ENCODE measurements at places on chromosomes 12 and 14.
A peak's percentile ranks its signal among the peaks of the same experiment; 100 is the strongest.

- no peak for DNase-seq
Measured at GRCh38 chr12:102806110-102806509, 110.9 kb downstream of the PAH start.

DNA sequence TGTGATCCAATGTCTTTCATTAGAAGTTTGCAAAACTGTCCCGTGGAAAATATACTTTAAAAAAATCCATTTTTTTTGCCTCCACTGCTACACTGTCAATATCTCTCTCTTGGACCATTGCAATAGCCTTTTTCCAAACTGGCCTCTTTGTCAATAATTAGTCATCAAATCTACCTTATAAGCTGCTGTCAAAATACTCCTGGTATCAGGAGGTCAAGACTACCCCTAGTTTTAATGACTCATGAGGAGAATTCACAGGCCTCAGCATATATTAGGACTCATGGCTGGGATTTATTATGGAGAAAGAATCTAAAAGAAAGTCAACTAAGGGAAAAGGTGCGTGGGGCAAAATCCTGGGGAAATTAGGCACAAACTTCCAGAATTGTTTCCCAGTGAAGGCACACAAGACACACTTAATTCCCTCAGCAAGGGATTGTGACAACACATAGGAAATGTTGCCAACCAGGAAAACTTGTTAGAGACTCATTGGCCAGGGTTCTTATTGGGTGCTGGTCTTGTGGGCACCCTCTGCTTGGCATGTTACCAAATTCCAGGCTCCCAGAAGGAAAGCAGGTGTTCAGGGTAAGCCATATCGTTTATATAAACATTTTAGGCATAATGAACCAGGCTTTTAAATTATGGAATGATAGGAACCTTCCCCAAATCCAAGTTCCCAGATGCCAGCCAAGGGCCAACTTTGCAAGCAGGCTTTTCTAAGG lies 56.1 kb downstream of the TMEM117 start:
- DNase-seq: no peak

DNA sequence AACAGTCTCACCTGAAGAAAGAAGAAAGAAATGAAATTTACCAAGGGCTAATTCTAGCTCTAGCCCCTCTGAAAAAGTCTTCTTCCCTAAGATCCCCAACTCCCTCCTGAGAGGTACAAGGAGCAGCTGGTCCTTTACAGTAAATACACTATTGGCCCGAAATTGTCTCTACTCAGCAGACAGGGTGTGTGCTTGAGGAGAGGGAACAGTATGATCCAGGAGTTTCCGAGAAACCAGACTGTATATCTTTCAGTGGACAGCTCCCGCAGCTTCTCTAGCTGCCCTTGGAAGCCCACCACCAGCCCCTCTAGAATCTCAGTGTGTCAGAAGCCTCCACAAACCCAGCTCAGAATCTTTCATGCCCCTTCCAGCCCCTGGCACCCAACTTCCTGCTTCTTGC lies 8.1 kb downstream of the GPR84 start:
- DNase-seq: no peak

DNA sequence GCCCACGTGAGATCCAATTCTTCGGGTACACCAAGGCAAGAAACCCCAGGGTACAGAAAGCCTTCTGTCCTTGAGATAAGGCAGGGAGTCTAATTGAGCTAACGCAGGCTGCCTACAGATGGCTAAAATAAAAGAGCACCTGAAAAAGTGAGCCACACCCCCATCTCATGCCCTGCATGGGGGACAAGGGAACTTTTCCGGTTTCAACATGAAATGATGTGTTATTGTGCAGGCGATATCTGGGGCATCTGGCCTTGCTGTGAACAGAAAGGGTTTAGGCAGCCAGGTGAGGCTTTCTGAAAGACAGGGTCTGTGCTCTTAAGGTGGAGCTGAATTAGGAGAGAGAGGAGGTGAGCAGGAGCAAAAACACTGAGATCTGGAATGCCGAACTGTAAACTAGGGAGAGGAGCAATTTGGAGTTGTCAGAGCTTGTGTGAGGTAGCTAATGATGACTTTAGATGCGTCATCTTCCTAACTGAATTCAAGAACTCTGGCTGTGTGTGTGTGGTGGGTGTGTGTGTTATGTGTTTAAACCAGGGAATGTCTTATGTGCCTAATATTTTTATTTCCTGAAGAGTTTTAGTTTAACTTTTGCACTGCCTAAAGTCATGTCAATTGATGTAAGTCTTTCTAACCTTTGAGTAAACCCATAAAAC lies 20.1 kb upstream of the LDHB start:
- DNase-seq: no peak

DNA sequence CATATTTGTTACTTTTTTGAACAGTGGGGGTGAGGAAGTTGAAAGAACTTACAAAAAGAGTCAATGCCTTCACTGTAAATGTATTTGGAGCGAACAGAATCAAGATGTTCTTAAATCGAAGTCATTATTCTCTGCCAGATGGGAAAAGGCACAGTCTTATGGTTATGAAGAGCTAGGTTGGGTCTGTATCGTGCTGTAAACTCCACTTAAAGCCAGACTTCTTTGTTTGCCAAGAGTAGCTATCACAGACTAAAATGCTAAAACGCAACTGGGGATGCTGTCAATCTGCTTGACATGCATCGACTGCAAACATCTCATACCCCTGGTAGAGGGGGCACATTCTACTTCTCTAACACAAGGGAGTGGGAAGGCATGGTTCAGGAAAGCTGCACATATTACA lies 160.4 kb downstream of the DACT1 start:
- DNase-seq: no peak

- DNase-seq: no peak
Measured at GRCh38 chr12:92012691-92013090, 133.0 kb downstream of the BTG1 start.

DNA sequence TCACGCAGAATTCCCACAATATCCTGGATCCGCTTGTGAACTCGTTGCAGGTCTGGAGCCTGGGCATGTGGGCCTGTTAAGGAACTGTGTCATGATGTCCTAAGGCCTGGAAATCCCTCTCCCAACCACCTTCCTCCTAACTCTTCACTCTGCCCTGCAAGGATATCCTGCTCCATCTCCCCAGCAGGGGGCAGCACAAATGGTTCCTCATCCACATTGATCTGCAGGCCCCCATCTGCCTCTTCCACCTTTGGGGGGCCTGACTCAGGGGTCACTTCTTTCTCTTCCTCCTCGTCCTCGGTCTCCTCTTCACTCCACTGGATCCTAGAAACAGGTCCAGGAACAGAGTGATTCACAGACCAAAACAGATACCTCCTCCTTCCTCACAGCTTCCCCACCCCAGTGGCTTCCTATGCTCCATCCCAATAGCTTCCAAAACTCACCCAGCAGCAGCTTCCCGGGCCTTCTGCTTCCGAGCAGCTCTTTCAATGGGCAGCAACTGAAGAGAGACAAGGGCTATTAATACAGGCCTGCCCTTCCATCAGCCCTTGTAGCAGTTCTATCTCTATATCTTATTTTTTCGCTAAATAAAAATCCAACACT lies 4.5 kb downstream of the NOP2 start:
- DNase-seq: peak; percentile 8

DNA sequence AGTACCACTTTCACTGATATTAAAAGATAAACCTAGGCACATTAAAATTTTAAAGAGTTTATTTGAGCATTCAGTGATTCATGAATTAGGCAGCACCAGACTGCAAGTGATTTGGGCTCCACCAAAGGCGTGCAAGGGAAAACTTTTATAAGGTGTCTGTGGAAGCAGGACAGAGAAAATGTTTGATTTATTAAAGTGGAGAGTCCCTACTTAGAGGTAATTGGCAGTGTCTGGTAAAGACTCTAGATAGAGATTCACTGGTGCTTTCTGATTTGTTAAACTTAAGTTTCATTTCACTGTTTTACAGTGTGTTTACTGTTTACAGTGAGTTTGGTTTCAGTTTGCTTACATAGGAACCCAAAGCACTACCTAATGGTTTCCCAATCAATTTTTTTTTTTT lies 72.8 kb downstream of the ANKS1B start:
- DNase-seq: no peak

- no peak for DNase-seq
Measured at GRCh38 chr14:77709412-77709811, 1.5 kb downstream of the SLIRP start.

DNA sequence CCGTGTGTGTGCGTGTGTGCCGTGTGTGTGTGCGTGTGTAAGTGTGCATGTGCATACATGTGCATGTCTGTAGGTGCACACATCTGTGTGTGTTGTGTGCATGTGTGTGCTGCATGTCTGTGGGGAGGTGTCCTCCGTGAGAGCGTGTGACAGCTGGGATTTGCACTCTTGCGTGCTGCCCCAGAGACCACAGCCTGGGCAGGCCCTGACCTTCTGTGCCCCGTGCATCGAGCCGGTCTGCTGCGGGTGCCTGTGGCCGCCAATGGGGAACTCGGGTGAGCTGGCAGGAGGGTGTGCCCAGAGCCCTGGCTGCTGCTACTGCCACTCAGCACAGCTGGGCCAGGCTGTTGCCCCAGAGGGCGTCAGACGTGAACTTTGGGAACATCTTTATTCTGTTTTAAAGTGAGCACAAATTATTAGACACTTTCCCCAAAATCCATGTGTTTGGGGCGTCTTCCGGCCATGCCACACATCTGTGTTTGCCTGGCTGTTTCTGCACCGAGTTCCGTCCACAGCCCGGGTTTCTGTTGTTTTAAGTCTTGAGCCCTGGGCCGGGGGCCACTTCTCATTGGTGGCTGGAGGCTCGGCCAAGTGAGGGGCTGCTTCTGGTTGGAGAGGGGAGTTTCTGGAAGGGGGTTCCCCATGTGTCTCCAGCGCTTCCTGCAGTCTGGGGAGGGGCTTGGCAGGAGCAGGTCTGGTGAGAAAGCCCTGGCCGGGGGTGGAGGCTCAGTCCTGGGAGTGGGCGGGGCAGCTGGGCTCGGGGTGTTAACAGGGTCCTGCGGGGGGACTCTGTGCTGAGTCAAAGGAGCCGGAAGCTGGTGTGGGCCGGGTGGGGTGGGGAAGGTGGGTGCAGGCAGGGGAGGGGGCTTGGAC lies 7.6 kb downstream of the CEP170B start:
- no peak for DNase-seq

- no peak for DNase-seq
Measured at GRCh38 chr12:119181944-119182343, 3.2 kb downstream of the HSPB8 start.

GRCh38 chr12:104457746-104458693 lies 1.3 kb downstream of the CHST11 start:
- DNase-seq: no peak

GRCh38 chr12:49582850-49583249 lies 14.9 kb upstream of the MCRS1 start:
- DNase-seq: no peak

DNA sequence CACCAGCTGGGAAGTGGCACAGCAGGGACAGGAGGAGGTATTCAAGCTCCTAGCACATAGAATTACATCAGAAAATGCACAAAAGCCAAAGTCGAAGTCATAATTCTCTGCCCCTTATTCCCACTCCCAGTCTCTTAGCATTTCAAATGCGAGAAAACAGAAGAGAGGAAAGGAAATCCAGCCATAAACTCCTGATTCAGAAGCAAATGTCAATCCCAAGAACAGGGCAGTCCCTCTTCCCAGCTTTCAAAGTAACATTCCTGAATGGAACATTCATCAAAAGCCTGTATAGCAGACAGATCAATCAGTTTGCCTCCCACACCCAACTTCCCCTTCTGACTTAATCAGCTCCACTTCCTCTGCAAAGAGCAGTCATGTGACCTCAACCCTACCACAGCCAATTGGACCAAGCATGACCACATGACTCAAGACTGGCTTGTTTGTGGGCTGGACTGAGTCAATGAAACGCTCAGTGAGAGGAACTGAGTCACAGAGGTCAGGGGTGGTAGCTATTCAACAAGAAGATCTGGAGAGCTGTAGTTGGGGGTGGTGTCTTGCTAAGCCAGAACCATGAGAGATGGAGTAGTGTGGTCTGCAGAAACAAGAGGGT lies 41.4 kb upstream of the TUNAR start:
- DNase-seq: no peak

DNA sequence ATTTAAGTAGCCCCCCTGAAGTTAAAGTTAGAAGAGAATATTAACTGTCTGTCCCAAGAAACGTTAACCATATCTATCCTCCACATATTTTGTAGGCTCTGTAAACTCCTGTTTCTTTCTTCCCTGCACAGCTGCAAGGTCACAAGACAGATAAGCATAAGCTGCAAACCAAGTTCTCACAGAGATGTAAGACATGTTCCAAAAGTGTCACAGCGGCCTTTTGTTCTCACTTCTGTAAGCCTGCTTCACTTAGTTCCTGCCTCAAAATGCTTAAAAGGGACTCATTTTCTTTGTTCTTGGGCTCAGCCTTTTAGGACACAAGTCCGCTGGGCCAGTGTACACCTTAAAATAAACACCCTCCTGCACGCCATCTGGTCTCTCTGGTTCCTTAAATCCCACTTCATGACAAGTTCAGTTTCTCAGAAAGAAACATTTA lies 3.2 kb downstream of the RNASE1 start:
- no peak for DNase-seq

DNA sequence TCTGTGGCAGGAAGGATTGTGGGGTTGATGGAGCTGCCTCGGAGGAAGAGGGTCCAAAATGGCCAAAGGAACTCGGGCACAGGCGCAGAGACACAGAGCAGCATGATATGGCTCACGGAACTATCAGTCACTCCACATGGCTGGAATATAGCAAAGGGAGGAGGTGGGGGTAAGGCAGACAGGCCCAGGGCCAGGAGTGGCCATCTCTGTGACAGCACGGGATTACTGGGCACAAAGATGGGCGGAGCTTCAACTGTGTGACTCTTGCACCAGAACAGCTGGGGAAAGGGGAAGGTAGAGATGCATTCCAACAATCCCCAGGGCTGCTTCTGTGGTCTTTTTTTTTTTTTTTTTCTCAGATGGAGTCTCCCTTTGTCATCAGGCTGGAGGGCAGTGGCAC lies 24.8 kb upstream of the EML1 start:
- no peak for DNase-seq

DNA sequence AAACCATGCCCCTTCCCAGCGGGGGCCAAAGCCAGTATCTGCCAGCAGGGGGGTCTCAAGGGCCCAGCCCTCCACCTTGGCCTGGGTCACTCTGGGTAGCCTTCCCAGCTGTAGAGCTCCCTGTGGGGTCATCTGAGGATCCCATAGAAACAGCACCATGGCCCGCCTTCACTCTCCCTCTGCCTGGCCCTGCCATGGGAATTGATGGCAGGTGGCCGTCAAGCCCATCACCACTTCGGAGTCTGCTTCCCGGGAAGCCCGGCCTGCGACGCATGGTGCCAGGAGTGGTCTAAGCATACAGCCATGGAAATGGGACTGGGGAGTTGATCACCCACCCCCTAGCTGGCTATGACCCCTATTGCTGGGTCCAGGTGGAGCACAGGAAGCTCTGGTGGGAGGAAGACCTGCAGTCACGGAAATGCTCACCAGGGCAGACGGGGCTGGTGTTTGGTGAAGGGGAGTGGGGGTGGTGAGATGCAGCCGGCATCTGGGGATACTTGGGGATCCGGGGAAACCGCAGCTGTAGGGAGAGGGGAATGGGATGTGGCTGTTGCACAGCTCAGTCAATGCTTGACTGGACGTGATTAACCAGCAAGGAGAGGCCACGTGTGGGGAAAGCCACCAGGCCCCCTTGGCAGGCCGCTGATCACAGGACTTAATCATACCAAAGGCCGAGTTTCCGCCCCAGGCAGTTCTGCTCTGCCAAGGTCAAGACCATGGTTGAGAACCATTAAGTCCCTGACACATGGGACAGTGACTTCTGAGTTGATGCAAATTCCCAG lies 52.2 kb upstream of the DIO3 start:
- DNase-seq: no peak

GRCh38 chr14:44777584-44777983 lies 184.2 kb downstream of the KLHL28 start:
- no peak for DNase-seq
